ENCODE measurements at places on chromosomes 6 and 20.
A peak's percentile ranks its signal among the peaks of the same experiment; 100 is the strongest.

GRCh38 chr6:113755449-113756289 lies 101.5 kb upstream of the MARCKS start:
- no peak for DNase-seq

DNA sequence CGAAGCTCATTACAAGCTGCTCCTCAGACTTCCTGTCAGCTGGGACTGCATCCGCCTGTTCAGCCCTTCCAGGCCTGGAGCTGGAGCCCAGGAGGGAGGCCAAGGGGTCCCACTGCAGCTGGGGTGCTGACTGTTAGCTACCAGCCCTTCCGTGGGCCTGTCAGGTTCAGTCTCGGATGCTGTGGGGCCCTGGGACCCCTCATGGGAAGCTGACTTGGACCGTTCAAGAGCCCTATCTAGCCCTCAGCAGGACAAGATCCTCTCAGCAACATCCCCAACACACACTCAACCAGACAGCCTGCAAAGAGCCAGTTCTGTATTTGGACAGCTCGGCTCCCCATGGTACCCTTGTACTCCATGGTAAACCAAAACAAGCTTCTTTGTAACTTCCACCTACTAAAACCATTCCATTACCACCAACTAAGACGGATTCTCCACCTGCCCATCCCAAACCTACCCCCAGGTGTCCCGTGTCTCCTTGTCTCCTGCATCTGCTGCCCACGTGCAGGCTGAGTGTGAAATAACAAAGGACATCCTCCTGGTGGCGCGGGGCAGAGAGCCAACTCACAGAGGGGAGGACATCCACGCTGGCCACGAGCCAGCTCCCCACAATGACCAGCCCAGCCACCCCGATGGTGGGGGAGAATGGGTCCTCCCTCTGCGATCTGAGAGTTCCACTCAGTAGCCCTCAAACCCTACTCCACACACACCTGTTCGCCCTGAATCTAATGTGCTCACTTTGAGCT lies 111.2 kb downstream of the TAF4 start:
- peak; percentile 31 for DNase-seq

DNA sequence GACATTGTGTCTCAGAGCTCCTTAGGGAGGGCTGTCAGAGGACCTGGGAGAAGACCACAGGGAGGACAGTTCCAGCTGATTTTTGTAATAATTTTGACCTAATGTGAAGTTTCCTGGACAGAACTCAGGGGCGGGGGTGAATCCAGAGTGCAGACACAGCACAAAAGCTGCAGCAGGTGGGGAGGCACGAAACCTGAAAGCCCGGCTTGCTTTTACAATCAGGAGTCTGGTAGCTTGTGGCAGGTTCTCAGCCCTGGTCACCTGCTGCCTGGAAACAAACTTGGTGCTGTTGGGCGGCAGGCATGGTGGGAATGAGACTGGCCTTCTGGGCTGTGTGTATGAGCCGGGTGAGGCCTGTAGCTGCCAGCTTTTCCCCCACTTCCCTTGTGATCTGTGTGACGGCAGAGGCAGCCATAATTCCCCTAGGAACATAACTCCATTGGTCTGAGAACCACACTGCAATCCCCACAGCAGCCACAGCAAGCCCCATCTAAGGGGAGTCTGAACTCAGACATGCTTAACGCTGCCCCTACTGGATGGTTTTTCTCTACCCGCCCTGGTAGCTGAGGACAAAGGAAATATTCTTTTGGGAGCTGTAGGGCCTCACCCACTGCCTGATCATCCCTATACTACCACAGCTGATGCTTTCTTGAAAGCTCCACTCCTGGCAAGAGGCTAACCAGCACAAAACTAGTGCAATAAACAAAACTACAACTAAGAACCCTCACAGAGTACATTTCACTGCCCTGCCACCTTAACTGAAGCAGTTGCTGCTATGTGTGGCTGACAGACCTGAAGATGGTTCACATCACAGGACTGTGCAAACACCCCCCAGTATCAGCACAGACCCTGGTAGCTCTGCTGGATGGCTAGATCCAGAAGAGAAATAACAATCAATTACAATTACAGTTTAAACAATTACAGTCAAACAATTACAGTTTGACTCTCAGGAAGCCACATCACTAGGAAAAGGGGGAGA lies 1055.1 kb upstream of the GJE1 start:
- no peak for DNase-seq

GRCh38 chr6:7529141-7529540 lies 12.3 kb upstream of the DSP start:
- no peak for DNase-seq

- no peak for DNase-seq
Observed at GRCh38 chr20:34792687-34793363, 32.6 kb downstream of the NCOA6 start.

DNA sequence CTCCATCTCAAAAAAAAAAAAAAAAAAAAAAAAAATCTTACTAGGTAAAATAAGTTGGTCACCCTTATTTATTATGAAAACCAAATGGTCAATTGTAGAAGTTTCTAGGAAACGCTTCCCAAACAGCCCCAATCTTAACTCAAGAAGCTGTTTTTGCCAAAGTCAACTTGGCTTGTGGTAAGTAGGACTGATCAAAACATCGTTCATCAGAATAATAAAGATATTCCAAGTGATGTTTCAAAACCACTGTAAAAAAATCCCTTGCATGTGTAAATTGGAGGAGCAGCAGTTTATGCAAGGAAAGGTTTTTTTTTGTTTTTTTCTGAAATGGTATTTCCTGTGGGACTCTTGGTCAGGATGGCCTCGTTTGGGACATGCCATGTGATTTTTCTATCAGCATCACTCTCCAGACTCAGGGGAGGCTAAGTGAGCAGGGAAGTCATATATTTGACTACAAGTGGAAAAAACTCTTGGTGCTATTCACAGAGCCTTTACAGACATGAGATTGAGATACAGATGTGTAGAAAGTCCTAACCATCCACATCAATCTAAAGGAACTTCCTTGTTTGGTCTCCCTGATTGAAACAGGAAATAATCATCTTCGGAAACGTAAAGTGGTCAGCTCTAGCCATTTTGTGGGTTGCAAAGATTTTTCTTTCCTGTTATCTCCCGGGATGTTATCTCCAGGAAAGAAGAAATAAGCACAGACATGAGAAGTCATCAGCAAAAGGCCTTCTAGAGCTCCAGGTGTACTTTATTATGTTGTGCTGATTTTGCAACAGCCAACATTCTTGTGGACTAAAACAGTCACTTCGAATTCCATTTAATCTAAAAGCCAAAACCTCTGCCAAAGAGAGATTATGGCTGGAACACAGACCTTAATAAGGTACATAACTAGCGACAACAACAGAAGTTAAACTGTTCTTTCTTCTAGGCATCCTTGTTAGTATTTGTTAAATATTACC lies 177.8 kb downstream of the EDN1 start:
- no peak for DNase-seq

GRCh38 chr20:51631011-51631950 lies 88.8 kb upstream of the NFATC2 start:
- no peak for DNase-seq

DNA sequence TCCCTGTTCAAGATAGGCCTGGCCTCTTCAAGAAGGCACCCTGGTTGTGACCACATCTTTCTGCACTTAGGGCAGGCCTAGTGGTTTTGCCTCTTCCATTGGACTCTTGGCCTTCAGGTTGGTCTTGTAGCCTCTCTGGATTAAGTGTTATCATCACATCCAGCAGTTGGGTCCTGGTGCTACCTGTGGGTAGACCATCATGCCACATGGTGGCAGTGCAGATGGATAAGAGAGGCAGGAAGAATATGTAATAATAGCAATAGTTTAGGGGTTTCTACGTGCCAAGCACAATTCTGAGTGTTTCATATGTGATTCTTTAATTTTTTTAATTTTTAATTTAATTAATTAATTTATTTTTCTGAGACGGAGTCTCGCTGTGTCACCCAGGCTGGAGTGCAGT lies 28.5 kb upstream of the SNRPB2 start:
- no peak for DNase-seq

DNA sequence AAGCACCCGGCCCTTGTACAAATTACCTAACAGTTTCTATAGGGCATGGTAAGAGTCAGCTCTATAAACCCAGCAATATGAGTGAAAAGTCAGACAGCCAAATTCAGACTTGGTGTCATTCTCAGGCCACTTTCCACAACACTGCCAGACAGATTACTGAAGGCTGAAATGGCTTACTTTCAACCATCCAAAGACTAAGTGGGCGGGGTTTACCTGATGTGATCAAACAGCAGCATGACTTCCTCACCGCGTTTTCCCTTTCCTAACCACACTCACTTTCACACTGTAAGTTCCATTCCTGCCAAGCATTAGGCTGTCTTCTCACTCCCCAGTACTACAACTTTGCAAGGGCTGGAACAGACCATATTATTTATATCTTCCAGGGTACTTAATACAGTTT lies 85.9 kb downstream of the SMLR1 start:
- DNase-seq, result no peak

- no peak for DNase-seq
Observed at GRCh38 chr20:3980260-3981131, 34.9 kb downstream of the RNF24 start.

GRCh38 chr20:16574656-16575355 lies 1.6 kb upstream of the KIF16B start:
- DNase-seq, result peak; percentile 50

- DNase-seq, result no peak
Observed at GRCh38 chr6:166566026-166567011, 20.2 kb downstream of the RAMACL start.

GRCh38 chr6:105675715-105676397 lies 273.0 kb upstream of the PREP start:
- no peak for DNase-seq

DNA sequence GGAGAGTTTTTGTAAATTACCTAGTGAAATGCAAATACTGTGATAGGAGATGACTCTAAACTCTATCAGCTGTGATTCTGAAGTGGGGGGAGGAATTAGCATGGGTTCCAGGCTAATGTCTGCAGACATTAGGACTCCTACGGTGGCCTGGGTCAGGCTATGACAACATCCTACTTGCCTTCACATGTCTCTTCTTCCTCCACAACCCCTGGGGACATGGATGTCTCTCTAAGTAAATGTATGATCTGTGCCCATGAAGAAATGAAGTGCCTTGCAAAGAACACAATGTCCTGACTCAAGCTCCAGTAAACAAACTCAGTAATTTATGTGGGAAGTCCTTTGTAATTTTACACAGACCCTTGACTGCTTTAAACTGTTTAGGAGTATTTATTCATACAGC lies 165.8 kb upstream of the EEF1E1 start:
- no peak for DNase-seq

DNA sequence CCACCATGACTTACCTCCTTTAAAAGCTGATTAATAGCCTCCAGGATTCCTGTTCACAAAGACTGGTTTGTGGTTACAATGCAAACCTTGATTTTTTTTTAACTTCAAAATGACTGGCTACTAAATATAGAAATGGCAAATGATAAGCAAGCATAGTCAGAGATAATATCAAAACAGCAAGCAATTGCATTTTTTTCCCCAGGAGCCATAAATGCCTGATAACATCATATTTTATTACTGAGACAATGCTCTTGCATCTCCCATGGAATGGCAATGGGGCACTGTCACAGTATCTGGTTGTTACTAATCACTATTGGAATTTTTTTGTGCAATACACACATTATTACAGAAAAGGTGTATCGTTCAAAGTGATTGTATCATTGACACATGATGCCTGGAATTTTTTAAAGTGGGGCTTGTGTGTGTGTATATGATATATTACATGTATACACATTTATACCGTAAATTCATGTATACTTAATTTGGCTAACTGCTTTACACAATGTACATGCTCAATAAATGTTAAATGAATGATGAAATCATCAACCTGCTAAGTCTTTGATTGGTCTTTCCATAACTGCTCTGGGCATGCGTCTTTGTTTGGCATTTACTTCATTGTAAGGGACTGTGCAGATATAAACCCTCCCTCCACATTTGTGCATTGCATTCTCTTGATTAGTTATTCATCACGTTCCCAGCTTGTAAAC lies 980 bp upstream of the SALL4 start:
- no peak for DNase-seq

DNA sequence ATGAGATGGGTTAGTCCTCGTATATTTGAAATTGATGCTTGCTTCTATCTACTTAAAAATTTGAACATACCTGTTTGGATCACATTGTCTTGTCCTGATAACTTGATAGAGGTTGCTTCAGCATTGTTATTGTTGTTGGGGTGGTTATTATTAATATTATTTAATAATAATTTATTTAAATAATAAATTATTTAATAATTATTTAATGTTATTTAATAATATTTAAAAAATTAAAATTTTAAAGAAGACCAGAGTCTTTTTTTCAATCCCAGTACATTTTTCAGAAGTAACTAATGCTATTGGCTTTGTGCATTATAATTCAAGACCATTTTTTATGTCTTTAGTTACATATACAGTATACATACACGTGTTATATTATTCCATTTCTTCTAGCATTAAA lies 116.6 kb upstream of the DUSP22 start:
- no peak for DNase-seq

DNA sequence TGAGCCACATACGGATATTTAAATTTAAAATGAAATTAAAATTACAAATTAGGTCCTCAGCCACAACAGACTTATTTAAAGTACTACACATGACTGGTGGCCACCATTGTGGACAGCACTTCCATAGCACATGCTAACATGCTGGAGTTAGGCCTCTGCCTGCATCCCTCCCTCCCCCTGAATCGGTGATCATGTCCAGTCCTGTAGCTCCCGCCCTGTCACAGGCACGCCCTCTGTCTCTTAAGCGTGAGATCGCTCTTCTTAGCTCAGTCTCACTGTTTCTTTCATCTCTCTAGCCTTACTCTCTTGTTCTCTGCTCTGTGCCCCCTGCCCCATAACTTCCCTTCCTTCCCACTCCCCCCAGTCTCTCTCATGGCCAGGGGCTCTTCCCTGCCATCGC lies 28.9 kb downstream of the ELMO2 start:
- DNase-seq, result no peak

DNA sequence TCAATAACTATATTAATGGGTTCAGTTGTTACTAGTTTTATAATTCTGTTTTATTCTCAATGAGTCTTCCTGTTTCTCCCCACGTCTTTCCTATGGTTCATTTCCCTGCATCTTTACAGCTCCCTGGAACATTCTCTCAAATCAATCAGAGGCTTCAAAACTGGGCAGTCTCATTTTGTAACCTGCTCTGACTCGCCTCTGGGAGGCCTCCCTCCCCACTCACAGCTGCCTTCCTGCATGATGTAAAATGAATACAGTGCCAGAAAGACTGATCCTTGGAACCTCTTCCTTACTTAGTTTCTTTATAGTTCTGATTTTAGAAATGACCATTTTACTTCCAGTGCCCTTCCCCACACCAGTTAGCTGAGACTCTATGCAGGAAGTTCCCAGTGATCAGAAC lies 103.9 kb downstream of the ESR1 start:
- no peak for DNase-seq

DNA sequence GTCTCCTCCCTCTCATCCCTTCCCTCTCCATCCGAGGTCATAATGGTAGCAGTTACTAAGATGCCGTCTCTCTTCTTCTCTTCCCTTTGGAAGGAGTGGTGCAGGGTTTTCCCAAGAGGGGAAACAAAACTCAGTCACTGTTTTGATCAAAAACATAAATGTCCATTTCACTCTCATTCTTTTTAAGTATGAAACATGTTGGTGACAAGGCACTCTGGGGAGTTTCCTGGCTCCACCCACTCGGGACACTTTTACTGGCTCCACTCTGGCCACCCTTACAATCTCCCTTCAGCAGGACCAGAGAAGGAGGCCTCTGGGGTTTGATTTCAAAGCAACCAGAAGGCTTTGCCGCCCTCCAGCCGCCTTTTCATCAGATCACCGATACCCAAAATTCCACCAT lies 57.0 kb downstream of the FGD2 start:
- no peak for DNase-seq

All from mesothelial cell of epicardium (in vitro differentiated cells).